Right cardiac atrium (tissue), 5 donors: ENCODE measurements at places on chromosomes 2 and 18. TPM values are rescaled to one million over a fixed set of nuclear protein-coding genes. Genes with fewer than 3 reads are reported as not detected.

GRCh38 chr2:8303322-8303832, 378.5 kb upstream of the ID2 start:
- DNase-seq, result peak; percentile 67

- no peak for DNase-seq
Observed at GRCh38 chr2:7432436-7432835, 515.2 kb downstream of the RNF144A start.

GRCh38 chr2:2744107-2744506, 413.0 kb upstream of the MYT1L start:
- no peak for DNase-seq

DNA sequence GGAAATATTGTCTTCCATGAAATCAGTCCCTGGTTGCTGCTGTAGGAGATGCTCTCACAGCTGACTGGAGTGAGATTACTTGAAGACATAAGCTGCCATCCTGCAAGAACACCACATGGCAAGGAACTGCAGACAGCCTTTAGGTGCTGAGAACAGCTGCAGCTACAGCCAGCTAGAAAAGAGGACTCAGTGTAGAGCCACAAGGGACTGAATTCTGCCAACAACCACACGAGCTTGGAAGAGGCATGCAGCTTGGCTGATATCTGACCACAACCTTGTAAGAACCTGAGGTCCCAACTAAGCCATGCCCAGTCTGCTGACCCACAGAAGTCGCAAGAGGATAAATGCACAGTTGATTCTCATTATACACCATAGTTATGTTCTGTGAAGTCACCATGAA, 181.8 kb upstream of the ARL4C start:
- DNase-seq, result no peak

- DNase-seq, result no peak
Observed at GRCh38 chr18:6798896-6799295, 69.4 kb downstream of the ARHGAP28 start.

DNA sequence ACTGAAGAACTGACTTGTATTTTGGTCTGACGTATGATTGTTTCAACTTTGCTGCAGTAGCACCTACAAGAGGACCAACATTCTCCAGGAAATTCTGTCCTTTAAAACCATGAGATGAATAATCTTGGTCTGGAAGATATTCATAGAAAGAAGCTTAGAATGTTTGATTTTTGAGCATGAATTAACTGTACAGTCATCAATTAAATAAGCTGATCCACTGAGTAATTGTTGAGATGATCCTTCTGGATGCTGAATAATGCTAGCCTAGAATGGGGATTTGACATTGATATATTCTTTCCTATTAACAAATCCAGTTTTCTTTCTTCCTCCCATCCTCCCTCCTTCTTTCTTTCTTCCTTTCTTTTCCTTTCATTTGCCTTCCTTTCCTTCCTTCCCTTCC, 39.0 kb upstream of the CDK5R2 start:
- no peak for DNase-seq

DNA sequence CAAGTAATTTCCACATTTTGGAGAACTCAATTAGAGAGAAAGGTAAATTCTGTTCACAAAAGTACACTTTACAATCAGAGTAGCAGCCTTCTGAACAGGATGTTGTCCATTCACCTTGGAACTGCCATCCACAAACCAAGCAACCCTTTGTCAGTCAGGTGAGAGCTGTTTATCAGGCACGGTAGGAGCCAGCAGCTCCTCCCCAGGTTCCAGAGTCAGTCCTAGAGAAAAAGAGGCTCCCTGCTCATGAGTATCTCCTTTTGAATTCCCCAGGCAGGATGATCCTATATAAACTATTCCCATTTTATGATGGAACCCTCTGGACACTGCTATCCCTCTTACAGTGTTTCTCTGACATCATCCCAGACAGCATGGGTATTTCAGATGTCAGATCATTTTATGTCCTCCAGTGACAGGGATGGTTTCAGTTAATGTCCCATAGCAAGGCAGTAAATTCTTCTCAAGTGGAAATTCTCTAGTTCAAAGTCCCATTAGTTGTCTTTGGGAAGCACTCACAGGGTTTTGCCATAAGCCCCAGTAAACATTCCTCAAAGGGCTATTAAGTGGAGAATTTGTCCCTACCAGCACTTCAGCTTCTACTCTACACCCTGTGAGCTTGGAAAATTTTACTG, 34.5 kb upstream of the CSRNP3 start:
- DNase-seq, result no peak

DNA sequence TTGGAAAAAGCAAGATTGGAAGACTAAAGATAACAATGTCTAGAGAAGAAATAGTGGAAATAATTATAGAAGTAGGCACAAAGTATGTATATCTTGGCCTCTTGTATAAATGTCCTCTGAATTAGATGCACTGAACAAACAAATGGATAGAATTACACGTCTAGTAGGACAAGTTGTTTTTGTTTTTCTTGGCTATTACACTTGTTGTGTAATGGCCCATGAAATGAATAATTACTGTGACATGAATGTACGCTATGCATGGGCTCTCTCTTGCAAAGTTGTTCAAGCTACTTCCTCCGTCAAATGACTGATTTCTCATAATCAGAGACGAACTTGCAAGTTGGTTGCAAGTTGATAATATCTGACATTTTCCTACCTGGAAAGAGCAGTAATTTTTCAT, 126.2 kb downstream of the PDE1A start:
- DNase-seq, result no peak

DNA sequence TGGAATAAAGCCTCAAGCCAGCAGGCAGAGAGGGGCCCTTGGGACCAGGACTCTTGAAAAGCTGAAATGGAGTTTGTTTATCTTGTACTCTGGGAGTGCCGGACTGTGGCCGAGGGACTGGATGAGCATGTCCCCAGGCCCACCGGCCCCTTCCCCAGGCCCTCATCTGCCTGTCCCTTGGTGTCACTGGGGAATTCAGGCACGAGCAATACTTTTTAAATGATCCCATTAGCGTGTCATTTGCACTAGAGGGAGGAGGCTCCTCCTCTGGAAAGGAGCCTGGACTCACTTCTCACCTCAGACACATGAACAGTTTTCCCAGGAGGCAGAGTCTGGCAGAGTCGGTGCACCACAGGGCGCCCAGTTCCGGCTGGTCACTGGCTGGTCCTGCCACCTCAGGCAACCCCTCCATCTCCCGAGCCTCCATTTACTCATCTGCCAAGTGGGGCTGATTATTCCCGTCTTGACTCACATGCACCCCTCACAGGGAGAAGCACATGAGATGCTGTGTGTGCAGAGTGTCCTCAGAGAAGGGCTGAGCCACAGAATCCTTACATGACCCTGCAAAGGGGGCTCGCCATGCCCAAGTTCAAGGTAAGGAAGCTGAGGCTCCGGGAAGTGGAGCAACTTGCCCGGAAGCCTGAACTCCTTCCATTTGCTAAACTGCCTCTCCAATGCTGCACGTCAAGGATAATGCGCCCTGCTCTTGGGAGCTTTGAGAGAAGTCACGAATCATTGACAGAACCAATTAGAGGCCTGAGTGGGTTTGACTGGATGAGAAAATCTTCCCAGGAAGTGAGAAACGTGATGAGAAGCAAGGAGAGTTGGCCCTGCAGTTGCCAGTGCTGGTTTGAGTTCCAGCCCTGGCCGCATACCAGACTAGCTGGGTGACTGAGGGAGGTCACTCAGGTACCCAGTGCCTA, 26.7 kb downstream of the CIB4 start:
- no peak for DNase-seq

DNA sequence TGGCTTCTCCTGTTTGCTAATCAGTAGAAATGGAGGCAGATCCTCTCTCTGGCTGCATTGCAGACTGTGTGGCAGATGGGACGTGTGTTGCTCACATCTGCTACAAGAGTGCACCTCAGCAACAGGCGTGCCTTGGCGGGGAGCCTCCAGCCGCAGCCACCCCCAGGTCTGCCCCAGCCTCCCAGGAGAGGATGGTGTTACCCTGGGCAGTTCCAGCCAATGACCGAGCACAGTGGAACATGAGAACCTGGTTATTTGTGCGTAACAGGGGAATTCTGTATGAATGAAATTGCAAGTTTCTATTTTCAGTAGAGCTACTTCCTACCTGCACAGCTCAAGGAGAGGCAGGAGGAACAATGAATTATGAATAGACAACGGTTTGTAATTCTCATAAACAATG, 130.6 kb upstream of the CBLN2 start:
- DNase-seq, result no peak

DNA sequence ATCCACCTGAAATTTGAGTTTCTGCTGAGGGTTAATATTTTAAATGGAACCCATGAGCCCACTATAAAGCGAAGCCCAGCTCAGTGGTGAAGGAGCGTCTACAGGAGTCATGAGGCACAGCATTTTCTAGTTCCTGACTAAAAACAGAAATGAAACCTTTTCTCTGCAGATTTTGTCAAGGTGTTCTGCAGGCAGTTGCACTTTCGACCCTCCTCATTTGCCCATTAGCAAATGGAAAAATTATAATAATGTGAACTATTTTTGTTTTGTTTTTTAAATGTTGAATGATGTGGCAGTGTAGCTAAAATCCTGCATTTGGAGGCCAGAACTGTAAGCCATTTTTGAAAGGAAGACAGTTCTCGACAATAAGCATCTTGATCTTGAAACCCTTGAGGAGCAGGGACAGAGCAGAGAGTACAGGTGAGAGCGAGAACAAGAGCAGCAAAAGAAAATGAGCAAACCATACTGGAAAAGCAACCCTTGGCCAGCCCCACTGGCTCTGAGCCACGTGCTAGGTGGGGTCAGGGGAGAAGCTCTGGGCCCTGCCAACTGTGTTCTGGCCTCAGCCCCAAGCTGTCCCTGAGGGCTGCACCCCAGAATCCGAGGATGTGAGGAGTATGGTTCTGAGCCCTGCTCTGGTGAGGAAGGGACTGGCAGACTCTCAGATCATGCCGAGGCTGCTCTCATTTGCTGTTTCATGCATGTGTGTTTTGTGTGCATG, 26.4 kb upstream of the COPS8 start:
- no peak for DNase-seq

DNA sequence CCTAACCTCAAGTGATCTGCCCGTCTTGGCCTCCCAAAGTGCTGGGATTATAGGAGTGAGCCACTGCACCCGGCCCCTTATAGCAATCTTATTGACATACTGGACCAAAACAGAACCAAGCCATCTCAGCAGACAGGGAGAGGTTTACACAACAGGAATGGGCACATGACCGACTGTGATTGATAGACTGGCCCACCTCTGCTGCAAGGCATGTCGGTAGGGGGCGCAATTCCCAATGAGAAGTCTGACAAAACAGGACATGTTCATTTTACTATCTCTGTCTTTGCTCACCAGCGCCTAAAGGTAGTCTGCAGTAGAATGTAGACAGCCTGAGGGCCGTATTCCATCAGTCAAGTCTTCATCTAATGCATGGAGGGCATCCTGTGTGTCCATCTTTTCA, 2.0 kb downstream of the LYPD6B start:
- DNase-seq, result no peak

DNA sequence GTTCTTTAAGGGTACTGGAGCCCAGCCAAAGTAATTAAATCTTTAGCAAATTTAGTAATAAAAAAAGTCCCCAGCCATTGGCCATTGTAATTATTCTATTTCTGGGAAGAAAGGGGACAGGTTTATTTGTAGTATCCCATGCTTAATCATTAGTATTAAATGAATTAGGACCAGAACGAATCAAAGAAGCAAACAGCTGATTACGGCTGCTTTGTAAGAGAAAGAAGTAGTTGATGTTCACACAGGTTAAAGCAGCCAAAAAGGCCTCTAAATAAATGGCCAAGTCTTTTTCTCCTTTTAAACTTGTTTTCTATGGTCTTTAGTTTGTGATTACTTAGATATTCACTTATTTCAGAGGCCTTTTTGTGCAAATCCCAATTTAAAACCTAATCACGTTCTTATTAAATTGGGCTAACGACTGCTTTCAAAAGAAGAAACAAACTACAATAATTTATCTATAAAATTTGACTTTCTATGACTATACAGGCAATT, 48.6 kb upstream of the DNAH7 start:
- no peak for DNase-seq

DNA sequence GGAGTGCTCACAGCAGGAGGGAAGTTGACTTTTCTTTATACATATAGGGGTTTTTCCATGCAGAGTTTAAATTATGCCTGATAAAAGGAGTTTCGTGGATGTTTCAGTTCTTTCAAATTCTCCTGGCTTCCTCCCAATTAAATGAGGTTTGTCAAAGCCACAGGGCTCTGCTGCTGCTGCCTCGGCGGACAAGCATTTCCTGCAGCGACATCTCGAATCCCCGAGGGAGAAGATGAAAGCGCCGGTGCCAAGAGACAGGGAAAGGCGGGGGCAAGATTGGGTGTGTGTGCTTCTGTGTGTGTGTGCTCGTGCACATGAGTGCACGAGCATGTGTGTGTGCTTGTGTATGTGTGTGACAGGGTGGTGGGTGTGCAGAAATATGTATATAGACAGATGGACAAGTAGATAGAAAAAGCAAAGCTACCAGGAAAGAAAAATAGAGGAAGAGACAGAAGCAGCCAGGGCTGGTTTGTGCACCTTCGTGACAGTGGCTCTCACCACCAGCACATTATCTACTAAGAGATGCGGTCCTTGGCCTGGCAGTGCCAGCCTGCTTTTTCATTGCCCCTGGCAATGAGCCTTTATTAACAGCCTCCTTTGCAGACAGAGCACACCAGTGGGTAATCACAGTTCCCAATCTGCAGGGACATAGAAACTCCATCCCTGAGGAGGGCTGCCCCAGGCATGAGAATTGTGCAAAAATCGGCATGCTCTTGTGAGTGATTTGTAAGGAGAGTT, 76.2 kb downstream of the CDK15 start:
- peak; percentile 70 for DNase-seq

DNA sequence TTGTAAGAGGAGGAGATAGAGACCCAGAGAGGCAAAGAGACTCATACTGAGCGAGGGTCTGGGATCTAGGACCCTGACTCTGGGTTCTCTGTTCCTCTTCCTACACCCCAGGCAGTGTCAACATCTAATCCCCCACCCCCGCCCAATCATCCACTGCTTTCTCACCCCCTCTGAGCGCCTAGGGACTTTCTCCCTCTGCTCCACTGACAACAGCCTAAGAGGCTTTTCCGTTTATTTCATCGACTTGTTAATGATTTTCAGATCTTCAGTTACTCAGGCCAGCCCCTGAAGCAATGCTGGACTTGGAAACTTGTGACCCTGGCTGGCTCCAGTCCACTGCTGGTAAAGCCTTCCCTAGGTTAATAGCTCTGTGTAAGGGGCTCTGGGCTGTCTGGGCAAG, 65.1 kb downstream of the TFCP2L1 start:
- DNase-seq, result no peak

Gene RBBP8
- total RNA-seq, result 9.7 TPM

Gene GYPC
- 89.6 TPM for total RNA-seq

Gene CHN1
- 5.7 TPM for total RNA-seq

Gene SLC5A7
- 0.42 TPM for total RNA-seq

Gene RAD51AP2
- 0.26 TPM for total RNA-seq

Gene GAREM2
- 4.3 TPM for total RNA-seq

Gene LRP1B
- 0.21 TPM for total RNA-seq

Gene MC4R
- total RNA-seq, result not detected

Gene IL1RL2
- total RNA-seq, result 0.32 TPM

Gene SERPINB4
- total RNA-seq, result not detected
